ENCODE measurements at places on chromosomes 16 and 17.
A peak's percentile ranks its signal among the peaks of the same experiment; 100 is the strongest.

- DNase-seq = peak; percentile 68
These were observed 23.8 kb downstream of the EZH1 start for GRCh38 chr17:42720996-42721583.

DNA sequence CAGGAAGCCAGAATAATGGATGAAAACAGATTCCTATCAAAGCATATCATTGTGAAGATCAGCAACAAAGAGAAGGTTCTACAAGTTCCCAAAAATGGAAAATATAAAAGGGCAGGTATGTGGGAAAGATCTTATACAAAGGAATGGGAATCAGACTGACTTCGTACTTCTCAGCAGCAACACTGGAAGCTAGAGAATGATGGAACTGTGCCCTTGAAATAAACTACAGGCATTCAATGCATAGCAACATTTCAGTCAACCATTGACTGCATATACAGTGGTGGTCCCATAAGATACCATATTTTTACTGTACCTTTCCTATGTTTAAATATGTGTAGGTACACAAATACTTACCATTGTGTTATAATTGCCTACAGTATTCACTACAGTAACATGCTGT, 30.3 kb upstream of the RAI1 start:
- no peak for DNase-seq

DNA sequence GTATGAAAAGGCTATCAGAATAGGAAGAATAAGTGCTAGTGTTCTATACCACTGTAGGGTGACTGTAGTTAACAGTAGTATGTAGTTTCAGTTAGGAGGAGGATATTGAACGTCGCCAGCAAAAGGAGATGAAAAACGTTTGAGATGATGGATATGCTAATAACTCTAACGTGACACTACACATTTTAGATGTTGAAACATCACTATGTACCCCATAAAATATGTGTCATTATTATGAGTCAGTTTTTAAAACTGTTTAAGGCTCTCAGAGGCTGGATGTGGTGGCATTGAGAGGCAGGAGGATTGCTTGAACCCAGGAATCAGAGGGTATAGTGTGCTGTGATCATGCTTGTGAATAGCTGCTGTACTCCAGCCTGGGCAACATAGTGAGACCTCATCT, 31.8 kb downstream of the UBN1 start:
- DNase-seq = no peak

DNA sequence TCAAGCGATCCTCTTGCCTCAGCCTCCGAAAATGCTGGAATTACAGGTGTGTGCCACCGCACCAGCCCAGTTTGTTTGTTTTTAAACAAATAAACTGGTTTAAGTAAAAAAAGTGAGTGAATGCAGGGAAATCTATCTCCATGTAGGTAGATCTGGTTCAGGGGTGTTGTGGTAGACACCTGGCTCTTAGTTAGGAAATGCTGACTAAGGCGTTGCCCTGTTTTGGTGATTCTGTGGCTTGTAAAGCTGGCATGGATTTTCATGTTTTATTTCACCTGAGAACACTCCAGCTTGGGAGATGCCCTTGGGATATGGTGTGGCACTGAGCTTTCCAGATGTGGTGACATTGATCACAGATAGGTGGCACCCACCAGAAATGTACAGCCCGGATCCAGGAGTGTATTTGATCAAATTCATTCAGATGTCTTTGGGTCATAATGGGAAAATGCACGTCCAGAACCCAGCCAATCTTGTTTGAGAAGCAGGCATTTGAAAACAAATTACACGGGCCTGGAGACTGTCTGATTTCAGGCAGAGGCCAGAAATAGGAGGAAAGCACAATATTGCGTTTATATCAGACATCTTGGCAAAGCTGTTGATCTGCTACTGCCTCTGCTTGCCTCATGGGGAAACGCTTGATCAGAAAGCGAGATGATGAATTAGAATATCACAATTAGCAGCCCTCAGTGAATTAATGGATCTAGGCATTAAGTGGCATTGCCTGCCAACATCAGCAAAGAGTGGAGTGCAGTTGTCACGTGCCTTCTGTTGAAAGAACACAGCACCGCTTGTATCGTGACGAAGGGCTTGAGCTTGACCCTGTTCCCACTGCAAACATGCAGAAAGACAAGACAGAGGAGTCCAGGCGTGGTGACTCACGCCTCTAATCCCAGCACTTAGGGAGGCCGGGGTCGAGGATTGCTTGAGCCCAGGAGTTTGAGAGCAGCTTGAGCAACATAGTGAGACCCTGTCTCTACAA, 7.3 kb upstream of the IL34 start:
- no peak for DNase-seq

- DNase-seq = no peak
These were observed 5.3 kb downstream of the HS3ST3A1 start for GRCh38 chr17:13596241-13596923.

DNA sequence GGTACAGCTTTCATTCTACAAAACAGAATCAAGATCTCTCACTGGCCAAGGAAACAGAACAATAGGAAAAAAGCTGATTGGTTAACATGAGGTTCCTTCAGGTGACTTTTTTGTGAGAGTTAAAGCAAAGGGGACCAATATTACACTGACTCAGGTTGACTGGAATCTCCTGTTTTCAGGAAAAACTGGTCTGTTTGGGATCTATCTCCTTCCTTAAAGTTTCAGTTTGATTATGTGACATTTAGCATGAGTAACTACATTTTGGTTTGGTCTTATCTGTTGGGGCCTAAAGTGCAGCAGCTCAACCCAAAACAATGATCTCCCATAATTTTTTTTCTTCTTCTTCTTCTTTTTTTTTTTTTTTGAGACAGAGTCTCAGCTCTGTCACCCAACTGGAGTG, 9.7 kb downstream of the NUPR1 start:
- no peak for DNase-seq

- no peak for DNase-seq
These were observed 151.1 kb downstream of the ITFG1 start for GRCh38 chr16:47309581-47310312.

DNA sequence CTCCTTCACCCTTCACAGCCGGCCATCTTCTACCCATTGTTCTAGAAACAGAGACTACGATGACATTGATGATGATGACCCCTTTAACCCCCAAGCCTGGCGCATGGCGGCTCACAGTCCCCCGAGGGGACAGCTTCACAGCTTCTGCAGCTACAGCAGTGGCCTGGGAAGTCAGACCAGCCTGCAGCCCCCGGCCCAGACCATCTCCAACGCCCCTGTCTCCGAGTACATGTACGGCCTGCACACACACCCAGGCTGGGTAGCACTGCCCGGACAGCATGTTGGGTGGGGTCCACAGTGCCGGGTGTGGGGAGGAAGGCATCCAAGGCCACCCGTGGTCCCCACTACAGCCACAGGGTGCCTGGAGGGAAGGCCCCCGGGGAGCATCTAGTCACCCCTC, 21.0 kb upstream of the DNAI2 start:
- no peak for DNase-seq

DNA sequence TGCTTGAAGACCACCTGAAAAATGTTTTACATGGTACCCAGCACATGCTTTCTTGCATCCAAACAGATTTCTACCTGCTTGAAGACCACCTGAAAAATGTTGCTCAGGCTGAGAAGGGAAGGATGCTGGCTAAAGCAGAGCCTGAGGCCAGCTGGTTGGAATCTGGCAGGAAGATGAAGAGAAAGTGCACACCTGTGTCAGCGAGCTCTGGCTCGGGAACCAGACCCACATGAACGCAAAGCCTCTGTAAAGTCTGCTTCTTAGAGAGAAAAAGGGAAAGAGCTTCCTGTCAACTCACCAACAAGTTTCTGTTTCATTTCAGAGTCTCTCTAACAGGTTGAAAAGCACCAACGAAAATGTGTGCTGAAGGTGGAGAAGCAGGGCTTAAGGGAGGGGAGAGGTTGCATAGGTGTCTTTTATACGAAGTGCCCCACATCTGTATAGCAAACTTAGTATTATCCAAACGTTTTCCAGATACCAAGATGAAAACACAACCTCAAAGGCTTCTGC, 226.0 kb downstream of the TOX3 start:
- DNase-seq = no peak

DNA sequence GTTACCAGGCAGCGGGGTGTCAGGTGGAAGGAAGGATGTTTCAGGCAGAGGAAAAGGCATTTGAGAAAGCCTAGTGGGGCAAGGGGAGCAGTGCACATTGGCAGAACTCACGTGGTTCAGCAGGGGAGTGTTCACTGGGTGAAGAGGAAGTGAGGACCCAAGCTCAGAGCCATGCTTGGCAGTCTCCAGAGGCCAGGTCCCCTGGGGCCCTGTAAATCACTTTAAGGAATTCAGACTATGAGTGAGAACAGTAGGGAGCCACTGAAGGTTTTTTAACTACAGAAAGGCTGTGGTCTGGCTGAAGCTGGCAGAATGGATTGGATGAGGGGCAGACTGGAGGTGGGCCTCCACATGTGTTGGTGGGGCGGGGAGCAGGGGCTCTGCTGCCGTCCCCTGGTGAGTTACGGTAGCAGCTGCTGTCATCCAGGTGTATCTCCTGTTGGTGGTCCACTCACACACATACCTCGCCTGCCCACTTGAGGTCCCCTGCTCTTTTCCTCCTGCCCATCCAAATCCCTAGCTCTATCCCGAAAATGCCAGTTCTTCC, 5.1 kb downstream of the CLEC16A start:
- DNase-seq = no peak

GRCh38 chr16:83970430-83970815, 2.4 kb downstream of the NECAB2 start:
- DNase-seq = no peak

DNA sequence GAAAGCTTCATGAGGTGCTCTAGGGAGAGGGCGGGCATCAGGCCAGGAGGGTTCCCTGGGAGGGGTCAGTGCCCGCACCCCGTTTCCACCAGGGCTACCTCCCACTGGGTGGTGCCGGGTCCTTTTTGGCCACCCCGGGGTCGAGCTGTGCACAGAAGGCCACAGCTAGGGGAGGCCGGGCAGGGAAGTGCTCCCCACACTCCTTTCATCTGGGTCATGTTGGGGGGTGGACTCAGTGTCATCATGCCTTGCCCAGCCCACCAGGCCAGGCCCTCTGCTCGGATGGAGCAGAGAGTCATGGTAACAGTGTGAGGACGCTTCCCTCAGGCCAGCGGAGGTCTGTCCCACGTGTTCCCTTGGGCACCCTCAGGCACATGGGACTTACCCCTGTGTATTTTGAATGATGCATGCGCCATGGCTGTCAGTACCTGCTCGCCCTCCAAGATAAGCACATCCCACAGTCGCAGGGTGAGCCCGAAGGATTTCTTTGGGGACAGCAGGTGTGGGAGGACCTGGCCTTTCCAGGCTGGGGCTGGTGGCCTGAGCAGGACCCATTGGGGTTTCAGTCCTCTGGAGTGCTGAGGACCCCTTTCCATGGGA, 46.4 kb downstream of the TNFRSF13B start:
- DNase-seq = no peak

- DNase-seq = no peak
These were observed 7.0 kb upstream of the CALB2 start for GRCh38 chr16:71351558-71351901.

DNA sequence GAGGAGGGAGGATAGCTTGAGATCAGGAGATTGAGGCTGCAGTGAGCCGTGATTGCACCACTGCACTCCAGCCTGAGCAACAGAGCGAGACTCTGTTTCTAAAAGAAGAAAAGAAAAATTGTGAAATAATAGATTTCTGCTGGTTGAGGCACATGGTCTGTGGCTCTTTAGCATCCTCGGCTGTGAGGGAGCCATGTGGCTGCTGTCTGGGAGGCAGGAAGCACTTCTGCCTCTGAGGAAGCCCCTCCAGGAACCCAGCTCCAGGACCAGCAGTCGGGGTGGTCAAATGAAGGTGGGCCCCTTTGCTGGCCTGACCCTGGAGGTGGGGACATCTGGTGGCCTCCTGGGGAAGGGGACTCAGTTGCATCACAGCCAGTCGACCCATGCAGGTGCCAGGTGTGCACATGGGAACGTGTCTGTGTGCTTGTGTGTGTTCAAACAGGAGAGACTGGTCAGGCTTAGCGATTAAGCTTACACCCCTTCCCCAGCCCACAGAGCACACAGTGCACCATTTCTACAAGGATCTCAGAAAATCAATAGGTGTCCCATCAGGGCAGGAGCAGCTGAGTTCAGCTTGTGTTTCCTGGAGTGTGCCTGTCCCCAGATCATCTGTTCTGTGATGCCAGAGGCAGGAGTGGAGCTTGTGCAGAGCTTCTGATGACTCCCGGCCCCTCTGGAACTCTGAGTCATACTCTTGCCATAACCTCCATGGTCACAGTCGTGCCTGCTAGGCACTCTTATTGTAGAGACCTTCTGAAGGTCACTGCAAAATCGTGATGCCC, 24.3 kb upstream of the MGAT5B start:
- DNase-seq = no peak

DNA sequence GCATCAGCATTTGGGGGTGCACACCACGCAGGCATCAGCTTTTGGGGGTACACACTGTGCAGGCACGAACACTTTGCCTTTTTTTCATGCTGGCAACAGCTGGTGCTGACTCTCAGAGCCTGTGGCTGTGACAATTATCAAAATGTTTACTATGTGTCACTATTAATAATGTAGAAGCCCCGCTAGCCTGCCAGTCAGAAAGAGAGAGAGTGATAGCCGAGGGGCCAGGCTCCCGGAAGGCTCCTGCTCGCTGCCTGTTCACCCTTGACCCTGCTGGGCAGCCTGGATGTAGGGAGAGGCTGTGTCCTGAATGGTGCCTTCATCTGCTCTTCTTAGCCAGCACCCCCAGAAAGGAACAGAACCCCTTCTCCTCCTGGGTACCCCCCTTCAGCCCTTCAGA, 61.9 kb downstream of the SDK2 start:
- DNase-seq = no peak

DNA sequence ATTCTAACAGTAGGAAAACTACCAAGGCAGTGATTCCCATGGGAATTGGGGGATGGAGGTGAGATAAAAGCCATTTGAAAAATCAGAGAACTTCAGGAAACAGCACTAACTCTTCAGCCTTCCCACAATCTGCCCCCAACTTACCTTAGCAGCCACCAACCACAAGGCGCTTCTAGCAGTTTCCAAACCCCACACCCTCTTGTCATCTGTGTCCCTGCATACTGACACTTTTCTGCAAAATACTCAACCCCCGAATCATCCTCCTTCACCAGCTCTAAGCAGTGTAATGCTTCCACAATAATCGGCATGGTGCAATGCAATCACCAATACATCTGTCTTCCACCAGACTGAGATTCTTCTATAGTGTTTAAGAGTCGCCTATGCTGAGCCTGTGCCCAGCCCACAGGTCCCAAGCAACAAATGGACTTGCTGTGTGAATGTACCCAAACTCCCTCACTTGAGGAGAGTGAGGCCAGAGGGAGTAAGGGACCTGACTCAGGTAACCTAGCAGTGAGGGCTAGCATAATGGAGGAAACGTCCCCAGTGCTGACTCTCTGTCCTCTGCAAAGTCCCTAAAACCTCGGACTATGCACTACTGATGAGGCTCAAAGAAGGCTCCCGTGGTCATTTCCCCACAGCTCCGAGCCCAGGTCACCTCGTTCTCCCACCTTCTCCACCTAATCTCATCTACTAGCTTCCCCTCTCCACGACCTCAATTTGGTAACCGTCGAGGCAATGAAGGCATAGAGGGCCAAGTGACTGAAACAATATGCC, 943 bp downstream of the DYNC1LI2 start:
- no peak for DNase-seq

GRCh38 chr17:28147017-28147416, 104.5 kb downstream of the NLK start:
- DNase-seq = no peak

Measured in NCI-H446 (cell line).